Right lung (tissue), 10 donors: ENCODE measurements at places on chromosomes 13 and 19.

GRCh38 chr13:74153316-74153715 is 19.1 kb upstream of the KLF12 start:
- no peak for DNase-seq

GRCh38 chr13:78603240-78603957 is at the start of gene POU4F1:
TSS of gene POU4F1 (minus strand) at chr13:78603552. CDS start at chr13:78603326, 226 bp downstream.
- no peak for DNase-seq

DNA sequence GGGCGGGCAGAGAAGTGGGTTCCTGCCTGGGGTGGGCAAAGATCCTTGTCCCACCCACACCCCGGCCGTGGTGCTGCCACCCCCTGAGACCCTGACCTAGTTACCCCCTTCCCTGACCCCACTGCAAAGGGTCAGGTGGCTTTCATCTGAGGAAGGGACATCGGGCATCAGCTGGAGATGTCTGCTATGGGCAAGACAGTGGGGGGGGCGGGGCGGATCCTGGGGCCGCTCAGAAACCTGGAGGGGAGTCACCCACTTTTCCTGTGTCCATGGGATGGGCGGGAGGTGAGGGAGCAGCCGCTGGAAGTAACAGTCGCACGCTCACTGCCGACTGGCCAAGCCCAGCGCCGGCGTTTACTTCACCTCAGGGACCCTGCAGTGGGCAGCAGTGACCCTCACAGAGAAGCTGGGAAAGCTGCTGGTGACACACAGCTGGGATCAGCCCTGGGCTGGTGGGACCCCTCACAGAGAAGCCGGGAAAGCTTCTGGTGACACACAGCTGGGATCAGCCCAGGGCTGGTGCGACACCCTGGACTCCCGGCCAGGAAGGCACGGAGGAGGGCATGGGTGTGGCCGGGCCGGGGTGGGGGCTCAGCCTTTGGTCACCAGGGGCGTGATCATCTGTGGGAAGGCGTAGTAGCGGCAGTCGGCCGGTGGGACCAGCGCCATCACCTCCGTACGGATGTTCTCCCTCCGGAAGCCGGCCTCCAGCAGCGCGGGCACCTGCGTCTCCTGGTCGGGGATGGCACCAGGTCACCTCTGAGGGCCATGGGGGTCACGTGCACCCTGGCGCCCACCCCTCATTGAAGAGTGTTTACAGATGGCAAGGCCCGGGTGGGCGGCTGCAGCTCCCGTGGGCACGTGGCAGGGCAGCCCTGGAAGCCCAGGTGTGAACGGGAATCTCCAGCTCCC is 4.3 kb downstream of the GAMT start:
- DNase-seq, result no peak

- DNase-seq, result no peak
Observed at GRCh38 chr13:114114006-114114640, 18.3 kb downstream of the RASA3 start.

DNA sequence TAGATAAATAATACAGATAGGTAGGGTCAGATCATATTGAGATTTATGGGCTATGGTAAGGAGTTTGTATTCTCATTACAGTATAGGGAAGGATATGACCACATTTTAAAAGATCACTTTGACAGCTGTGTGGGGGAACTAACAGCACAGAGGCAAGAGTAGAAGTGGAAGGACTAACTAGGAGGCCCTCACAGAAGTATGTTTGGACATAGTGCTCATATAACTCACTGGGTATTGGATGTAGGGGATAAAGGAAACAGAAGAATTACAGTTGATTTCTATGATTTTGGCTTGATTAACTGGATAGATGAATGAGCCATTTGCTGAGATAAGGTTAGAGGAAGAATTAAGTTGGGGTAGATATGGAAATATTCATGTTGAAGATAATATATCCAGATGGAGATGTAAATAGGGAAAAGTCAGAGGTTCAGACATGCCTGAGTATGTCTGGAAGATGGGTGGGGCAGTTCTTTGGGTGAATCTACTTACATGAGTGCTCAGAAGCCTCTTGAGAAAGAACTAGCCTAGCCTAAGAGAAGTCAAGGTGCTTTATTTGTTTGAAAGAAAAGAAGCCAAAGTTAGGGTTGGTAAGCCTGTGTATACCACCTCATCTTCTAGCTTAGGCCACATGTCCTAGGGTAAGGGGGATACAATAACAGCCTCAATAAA is 133.4 kb downstream of the NDFIP2 start:
- DNase-seq, result no peak

DNA sequence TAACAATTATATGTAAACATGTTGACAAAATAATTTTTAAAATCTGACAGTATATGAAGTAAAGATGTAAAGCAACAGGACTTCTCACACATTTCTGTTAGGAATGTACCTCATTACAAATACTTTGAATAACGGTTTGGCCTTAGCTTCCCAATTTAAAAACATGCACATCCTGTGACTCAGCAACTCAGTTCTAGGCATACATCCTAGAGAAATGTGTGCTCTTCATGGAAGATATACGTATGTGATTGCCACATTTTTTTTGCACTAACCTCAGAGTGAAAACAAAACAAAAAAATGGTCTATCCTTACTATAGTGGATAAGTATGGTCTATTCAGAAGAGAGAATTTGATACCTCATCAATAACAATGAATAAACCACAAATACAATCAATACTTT is 314.6 kb downstream of the LIG4 start:
- DNase-seq, result no peak

DNA sequence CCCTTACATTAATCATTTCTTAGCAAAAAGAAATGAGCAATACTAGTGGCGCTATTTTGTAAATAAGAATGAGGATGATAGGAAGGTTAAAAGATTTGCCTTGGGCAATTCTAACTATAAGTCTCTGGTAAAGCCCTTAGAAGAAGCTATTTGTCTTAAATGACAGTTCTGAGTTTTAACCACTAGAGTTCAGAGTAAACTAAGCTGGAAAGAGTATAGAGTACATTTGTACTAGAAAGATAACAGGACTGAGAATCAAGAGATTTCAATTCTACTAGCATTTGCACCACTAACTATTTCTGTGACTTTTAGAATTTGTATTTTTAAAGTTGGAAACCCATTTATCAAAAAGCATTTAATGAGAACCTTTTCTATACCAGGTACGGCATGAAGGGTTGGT is 750.3 kb downstream of the OLFM4 start:
- no peak for DNase-seq

GRCh38 chr19:29096896-29097295 is 116.1 kb downstream of the UQCRFS1 start:
- DNase-seq, result no peak

- no peak for DNase-seq
Observed at GRCh38 chr13:100883453-100883852, 208.9 kb upstream of the TMTC4 start.
